Large intestine (tissue), 12 donors: ENCODE measurements at places on chromosomes 16 and 17. TPM values are rescaled to one million over a fixed set of nuclear protein-coding genes. Genes with fewer than 3 reads are reported as not detected.

Gene KRT9
- polyA plus RNA-seq = not detected

DNA sequence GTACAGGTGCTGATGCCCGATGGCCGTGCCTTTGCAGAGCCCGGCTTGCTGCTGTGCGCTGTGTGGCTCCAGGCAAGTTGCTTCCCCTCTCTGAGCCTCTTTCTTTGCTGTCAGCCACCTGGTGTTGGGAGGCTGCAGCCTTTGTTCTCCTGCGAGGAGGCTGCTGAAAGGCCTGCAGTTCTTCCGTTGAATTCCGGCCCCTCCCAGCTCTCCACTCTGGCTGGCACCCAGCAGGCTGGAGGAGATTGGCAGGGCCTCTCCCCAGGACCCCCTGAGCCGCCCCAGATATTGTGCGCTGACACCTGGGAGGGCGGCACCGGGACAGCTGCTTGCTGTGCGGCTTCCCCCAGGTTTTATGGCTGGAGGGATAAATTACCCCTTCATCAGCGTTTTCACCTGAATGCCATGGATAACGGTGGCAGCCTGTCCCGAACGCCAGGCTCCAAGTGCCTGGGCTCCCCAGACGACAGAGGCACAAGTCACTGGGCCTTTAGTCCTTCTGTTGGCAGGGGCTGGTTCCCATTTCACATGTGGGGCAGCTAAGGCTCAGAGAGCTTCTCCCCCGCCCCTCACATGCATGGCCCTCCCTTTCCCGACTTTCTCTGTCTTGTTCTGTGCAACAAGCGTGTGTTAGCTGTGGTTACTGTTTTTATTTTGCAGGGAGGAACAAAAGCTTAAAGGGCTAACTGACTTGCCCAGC is 35.1 kb upstream of the GSE1 start:
- DNase-seq = no peak

DNA sequence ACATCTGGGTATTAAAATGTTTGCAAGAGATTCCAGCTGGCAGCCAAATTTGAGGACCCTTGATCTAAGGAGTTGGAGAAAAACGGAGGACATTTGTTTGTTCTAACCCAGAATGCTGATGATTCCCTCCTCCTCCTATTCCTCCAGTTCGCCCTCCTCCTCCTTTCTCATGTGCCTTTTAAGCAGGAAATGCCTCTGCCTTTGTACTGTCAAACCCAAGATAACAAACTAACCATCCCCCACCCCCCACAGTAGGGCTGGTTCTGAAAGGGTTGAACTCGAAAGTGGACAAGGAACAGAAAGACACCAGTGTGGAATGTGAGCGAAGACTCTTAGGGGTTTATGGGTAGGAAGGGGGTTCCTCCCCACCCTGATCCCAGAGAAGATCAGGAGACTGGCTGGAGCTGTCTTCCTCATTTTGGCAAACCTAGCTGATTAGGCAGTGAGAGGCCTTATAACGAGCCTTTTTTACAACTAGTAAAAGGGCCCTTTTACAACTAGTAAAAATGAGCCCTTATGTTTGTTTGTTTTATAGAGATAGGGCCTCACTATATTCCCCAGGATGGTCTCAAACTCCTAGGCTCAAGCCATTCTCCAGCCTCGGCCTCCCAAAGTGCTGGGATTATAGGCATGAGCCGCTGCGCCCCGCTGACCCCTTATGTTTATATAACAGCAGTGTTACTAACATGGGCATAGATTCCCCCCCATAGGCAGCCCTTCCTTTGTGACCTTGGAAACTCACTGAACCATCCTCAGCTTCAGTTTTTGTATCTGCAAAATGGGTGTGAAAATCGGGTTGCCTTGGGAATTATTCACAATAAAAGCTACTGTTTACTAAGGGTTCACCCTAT is 975 bp downstream of the CHD9 start:
- DNase-seq = peak; percentile 86

- DNase-seq = peak; percentile 39
Measured at GRCh38 chr17:62705778-62706597, 78.5 kb downstream of the MRC2 start.
